MCF 10A (cell line): ENCODE measurements at places on chromosomes 1 and 21. TPM values are rescaled to one million over a fixed set of nuclear protein-coding genes. Genes with fewer than 3 reads are reported as not detected.

Gene COX20
- total RNA-seq = 44.6 and 46.1 TPM in 2 replicates

Gene HOOK1
- 23.3 and 25.0 TPM in 2 replicates for total RNA-seq

Gene LYPLA2
- 27.8 and 35.7 TPM in 2 replicates for total RNA-seq

Gene INSRR
- not detected in 2 replicates for total RNA-seq

Gene ERRFI1
- total RNA-seq = 86.4 and 111 TPM in 2 replicates
